Kidney (tissue), 22 donors: ENCODE measurements at places on chromosomes 6 and 20.

GRCh38 chr20:51321343-51322163 lies 221.0 kb downstream of the NFATC2 start:
- no peaks in the 10 kb centered on the region for H3K36me3 ChIP-seq
- no peak overlapping the region for H3K27ac ChIP-seq
- no peak overlapping the region for H3K4me3 ChIP-seq

GRCh38 chr6:9875605-9876353 lies 539.1 kb downstream of the TFAP2A start:
- H3K27me3 ChIP-seq: no peaks in the 10 kb centered on the region
- H3K4me3 ChIP-seq: no peak overlapping the region
- H3K4me1 ChIP-seq: no peaks in the 10 kb centered on the region
- H3K36me3 ChIP-seq: no peaks in the 10 kb centered on the region
- DNase-seq: no peak
- H3K27ac ChIP-seq: no peak overlapping the region

DNA sequence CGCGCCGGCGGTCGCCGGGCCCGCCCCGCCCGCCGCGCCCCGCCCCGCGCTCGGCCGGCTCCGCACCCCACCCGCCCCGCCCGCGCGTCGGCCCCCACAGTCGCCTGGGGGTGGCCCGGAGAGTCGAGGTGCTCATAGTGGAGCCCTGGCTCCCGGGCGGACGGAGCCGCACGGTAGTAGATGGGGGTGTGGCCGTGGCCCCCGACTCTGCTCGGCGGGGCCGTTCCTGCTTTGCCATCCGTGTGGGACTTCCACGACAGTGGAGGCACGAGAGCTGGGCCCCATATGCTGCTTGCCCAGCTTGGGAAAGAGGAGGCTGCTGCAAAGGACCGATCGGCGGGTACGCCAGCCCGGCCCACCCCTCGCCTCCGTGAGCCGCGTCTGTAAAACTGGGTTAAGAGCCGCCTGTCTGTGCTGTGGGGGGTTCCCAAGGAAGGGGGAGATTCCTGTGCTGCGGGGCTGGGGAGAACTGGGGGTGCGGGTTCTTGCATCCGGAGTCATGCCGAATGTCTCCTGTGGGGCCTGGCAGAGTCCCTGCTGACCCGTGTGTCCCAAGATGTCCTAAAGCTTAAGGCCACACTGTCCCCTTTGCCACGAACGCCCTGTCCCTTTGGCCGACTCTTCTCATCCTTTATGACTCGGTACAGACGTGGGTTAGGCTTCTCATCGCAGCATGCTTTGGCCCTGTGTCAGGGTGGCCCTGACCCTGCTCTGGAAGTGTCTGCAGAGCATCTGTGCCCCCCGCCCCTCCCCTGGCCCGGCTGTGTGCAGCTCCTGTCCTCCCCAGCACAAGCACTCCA lies at the start of gene OPRL1:
Gene OPRL1 (plus strand): TSS at position 70 of the 800 bp plus-strand sequence. CDS start 12,639 bp downstream, outside the sequence.
- DNase-seq: no peak
- peaks cover 3% of the 10 kb centered on the region for H3K27me3 ChIP-seq
- H3K36me3 ChIP-seq: no peaks in the 10 kb centered on the region

DNA sequence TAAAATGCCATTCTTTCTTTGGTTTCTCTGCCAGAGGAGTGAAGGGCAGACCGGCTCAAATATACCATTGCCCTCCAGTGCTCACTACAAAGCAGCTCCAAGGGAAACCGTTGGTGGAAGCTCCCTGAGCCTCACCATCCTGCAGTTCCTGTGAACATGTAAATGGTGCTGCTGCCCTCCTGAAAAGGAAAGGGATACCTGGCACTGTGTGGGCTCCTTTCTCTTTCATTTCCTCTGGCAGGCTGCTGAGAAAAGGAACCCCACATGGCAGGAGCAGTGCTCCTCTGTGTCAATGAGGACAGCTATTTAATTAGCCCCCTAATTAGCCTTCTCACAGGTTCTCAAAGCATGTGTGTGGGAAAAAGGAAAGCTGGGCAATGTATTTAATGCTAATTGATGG lies 142.5 kb downstream of the KLHL32 start:
- DNase-seq: no peak
- H3K27me3 ChIP-seq: no peaks in the 10 kb centered on the region
- H3K36me3 ChIP-seq: no peaks in the 10 kb centered on the region
- H3K4me3 ChIP-seq: no peak overlapping the region
- no peak overlapping the region for H3K27ac ChIP-seq
